ENCODE measurements at places on chromosomes 7 and 10.

- no peak for DNase-seq
Measured at GRCh38 chr10:82721831-82722230, 846.8 kb downstream of the NRG3 start.

GRCh38 chr10:99582255-99582770 lies 37.9 kb downstream of the SLC25A28 start:
- DNase-seq = no peak

GRCh38 chr10:83562381-83562780 lies 576.9 kb upstream of the GHITM start:
- DNase-seq = peak; percentile 2

DNA sequence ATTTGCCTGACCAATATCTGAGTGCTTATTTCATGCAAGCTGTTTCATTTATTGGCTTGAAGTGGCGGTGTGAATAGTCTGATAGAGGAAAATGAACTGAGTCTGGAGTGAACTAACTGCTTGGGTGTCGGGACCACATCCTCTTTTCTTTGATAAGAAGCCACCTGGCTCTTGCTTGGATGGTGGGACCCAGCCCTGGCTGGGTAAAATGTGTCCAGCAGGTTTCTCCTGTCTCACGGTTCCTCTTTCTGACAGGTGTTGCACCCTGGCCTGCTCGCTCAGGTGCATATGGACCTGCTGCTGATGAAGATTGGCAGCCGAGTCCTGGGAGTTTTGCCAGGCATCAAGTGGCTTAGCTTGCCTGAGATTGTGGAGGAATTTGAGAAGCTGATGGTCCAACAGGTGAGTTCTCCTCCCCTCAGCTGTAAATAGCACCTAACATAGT lies 1.6 kb downstream of the ADCK2 start:
- DNase-seq = no peak

DNA sequence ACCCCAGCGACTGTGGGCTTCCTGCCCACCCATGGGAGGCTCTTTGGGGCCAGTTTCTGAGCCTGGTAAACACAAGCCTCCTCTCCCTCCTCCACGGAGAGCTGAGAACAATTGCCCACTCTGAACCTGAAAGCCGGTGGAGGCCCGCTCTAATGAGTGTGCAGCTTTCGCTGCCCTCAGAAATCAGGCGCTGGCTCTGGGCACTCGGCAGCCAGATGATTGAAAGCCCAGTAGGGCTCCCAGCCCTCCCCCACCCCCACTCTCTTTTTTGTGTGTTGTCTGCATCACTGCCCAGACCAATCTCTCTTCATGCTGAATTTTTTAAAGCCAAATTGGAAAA lies 438.9 kb downstream of the RPS24 start:
- DNase-seq = no peak

DNA sequence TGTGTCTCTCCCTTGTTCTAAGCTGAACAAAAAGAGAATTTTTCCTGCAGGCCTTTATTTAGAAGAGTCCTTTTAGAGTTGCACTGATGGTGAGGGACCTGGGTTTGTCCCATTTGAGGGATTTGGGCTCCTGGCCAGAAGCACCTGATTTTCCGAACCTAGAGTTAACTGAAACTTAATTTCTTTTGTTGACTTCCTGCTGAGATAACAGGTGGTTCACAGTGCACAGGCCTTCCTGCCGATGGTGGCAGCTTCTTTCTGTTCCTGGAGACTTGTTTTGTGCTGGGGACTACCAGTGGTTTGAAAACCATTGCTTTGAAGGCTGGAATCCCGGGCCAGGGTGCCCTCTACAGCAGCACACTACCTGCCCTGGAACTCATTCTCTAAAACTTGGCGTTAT lies 99.2 kb downstream of the SUGCT start:
- DNase-seq = no peak

DNA sequence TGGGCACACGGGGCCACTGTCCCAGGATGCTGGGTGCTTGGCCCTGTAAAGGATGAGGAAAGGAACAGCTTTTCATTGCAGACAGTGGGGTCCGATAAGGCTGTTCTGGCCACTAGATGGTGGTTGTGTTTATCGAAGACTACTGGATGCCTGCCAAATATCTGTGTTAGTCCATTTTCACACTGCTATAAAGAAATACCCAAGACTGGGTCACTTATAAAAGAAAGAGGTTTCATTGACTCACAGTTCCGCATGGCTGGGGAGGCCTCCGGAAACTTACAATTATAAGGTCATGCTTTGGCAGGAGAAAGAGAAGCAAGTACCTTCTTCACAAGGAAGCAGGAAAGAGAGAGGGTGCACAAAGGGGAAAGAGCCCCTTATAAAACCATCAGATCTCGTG lies 32.2 kb upstream of the GARS1 start:
- DNase-seq = peak; percentile 89

DNA sequence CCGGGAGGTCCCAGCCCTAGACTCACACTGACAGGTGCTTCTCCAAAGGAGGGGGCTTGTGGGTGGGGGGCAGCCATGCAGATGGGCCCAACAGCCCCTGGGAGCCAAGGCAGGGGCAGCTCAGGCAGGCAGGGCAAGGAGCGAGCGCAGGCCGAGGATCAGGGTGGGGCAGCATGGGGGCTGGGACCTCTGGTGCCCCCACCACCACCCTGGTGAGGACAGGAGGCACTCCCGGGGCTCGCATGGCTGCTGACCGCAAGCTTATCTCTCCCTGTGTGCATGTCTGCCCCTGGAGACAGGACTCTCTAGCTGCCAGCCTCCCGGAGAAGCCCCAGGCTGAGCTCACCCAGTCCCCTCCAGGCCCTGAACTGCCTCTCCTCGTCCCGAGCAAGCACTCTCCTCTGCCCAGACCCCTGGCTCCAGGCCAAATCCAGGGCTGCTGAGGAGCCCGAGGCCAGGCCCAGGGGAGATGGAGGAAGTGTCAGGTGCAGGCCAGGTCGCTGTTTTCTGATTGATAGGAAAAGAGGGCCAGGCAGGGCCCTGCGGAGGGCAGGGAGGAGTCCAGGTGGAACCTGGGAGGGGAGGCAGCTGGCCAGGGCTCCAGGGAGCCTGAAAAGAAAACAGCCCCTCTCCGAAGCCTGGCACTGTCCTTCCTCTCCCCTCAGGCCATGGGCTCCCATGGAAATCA lies 39.0 kb downstream of the PDGFA start:
- DNase-seq = no peak

DNA sequence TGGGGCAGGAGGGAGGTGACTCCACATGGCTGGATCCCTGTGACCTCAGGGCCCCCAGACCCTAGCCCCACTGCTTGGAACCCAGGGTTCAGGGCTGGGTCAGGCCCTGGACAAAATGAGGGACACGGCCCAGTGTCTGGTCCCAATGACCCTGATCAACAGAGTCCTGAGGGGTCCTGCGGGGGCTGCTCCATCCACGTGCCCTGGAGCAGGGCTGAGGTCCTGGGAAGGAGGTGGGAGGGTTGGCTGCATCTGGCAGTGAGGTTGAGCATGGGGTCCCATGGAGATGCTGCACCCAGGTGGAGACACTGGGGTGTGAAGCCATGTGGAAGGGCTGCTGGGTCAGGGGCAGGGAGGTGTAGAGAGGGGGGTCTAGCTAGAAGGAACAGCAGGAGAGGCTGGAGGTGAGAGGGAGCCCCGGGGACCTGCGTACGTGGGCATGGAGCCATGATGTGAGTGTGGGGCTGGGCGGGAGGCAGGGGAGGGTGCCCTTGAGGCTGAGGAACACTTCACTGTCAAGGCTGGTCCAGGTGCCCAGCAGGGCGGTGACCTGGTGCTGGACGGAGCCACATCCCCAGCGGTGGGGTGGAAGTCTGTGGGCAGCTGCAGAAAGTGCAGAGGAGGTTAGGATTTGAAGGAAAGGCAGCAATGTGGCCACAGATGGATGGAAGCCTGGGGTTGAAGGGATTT lies 604 bp downstream of the SCART1 start:
- DNase-seq = no peak

All from dermis blood vessel endothelial cell (primary cell).